ENCODE measurements at places on chromosomes 16 and 17.

DNA sequence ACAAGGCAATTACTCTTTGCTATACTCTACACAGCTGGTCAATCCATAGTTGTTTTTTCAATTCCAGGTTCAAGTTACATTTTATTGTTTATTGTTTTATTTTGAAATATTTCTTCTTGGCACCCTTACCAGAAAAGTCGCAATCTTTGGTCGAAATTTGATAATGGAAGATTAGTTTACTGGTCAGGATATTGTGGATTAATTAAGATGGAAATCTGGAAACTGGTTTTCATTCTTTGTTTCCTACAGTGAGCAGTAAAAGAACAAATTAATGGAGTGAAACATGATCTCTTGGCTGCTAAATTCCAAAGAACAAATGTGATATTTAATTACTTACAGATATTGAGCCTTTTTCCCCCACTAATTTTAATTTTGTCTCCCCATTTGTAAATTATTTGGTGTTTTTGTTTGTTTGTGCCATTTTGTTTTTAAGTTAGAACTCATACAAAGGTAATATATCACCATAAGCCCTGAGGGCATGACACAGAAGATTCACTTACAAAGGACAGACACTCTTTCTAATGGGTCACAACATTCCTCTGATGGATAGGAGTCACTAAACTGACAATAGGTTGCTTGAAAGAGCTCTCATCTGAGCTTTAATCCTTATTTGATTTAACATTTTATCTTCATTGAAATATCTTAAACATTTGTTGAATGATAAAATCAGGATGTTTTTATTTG, 700.2 kb downstream of the KCNJ2 start:
- no peak for DNase-seq

DNA sequence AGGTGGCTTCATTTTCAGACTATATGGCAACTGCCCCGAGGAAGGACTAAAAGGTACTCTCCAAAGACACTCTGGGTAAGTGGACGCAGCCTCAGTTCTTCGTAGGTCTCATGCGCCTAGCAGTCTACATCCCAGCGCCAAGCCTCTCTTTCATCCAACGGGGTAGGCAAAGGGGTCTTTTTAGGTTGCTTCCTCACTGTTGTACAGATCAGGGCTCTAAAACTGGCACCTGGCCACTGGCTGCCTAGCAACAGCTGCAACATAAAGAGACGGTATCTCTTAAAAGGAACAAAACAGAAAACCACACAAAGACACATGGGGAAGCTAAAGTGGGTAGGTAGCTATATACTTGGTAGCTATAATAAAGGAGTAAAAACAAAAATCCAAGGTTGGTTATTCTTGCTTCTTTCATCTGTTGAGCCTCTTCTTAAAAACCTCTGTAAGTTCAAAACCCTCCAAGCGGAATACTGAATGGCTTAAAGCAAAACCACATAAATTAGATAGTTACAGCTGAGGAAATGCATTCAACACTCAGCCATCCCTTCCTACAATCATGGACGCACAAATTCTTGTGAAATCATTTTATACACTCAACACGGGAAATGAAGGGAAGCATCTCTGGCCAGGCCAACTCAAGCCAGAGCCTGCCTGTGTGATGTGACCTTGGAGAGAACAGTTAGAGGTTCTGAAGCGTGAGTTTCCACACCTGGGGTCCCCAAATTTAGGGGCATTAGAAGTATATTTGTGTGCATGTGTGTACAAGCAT, 22.7 kb downstream of the CYTH1 start:
- peak; percentile 90 for DNase-seq

DNA sequence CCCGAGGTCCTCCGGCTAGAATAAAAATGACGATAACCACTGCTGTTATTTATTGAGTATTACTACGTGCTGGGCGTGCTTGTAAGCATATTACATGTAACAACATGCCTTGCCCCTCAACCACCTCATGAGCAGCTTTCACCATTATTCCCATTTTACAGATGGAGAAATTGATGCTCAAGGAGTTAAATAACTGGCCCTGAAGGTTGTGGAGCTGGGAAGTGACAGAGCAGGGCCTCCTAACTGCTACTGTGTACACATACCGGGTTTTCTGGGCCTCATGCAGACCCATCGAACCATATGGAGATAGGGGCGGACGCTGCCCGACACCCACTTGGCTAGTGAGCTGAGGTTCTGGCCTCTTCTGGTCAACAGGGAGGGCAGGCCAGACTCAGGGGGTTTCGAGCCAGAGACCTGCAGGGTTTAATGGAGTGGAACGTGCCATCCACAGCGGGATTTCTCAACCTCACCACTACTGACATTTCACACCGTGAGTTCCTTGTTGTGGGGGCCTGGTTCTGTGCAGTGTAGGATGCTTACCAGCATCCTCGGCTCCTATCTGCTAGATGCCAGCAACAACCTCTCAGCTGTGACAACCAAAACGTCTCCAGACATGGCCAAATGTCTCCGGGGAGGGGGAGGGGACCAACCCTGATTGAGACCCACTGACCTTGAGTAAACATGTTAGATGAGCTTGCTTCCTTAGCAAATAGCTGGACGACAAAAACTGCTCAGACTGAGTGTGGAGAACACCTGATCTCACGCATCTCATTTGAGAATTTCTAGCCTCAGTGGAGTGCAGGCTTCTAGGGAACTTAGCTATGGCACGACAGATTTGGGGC, 432.0 kb downstream of the SLC39A11 start:
- no peak for DNase-seq

DNA sequence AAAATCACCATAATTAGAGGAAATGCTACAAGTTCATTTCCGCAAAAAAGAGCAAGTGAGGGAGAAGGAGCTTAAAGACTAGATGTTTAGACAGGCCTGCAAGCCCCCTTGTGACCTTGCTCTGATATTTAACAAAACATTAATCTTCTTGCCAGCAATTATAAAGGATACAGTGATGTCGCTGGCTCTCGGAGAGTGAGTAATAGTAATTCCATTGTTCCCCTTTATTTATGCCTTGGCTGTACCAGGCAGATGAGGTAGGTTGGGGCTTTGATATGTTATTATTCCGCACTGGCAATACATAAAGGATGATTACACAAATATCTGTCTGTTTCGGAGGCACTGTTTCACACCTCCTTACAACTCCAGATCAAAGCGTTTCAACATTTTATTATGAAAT, 204.8 kb upstream of the SALL1 start:
- no peak for DNase-seq

GRCh38 chr17:49908782-49909714, 59.9 kb upstream of the DLX4 start:
- no peak for DNase-seq

DNA sequence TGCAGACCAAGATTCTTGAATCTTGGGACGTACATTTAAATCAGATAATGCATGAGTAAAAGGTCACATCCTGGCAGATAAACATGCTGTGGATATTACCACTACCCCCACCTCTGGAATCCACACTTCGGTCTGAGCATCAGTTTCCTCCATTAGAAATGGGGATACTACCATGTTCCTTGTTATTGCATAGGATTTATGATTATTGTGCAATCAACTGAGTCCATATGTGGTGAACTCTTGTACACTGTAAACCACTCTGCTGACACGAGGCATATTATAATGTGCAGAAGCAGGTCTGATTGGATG, 108.7 kb downstream of the VAT1L start:
- DNase-seq: no peak

DNA sequence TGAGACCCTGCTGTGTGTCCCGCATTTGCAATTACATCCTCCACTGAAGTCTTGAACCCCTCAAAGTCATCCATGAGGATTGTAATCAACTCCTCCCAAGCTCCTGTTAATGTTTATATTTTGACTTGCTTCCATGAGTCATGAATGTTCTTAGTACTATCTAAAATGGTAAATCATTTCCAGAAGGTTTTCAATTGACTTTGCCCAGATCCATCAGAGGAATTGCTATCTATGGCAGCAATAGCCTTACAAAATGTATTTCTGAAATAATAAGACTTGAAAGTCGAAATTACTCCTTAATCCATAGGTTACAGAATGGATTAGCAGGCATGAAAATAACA, 2.5 kb upstream of the C16orf87 start:
- no peak for DNase-seq

DNA sequence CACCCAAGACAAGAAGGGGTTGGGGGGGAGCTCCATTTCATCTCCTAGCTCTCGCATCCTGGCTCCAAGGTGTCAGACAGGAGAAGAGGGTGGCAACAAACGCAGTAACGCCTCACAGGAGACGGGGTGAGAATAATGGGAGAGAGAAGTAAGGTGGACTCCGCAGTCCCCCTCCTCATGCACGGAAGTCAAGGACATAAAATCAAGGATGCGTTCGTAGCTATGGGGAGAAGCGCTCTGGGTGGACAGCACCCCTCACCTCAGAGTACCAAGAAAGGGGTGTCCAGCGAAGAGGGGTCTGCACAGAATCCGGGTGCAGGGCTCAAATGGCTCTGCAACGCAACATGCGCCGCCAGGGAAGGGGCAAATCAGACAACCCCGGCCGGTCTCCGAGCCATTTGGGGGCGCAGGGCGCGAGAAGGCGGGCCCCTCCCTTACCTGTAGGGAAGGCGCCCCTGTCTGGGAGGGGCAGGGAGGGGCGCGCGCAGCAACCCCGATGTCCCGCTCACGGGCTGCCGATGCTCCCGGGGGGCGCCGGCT, 555 bp downstream of the HDAC5 start:
- DNase-seq: no peak

DNA sequence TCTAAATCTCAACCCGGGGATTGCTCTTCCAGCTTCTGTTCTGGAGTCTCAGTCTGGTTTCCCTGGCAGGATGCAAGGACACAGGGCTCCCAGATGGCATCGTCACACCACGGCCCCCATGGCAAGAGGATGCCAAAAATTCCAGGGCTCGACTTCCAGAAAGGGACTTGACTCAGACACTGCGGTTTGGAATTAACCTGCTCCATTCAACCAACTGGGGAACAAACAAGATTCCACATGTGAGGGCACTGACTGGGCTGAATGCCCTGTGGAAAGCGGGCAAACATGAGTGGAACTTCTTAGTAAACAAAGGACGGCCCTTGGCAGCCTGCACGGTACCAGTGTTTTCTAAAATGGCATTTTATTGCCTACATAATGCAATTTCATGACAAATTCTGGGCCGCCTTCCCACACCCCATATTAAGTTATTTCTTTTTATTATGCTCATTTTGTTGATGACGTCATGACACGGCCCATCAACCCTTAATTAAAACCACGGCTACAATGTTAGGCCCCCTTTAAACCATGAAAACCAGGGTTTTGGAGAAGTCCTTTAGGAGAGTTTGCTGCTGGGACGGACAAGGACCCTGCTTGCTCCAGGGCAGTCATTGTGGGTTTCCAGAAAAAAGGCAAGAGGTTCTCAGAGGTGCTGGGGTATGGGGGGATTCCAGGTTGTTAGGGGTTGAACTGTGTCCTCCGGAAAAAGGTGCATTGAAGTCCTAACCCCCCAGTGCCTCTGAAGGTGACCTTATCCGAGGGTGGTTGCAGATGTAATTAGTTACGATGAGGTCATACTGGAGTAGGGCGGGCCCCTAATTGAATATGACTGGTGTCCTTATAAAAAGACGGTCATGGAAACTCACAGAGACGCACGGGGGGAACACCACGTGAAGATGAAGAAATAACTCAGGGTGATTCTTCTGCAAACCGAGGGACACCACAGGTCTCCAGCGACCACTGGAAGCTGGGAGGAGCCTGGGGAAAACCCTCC, 205.6 kb downstream of the FOXL1 start:
- DNase-seq: no peak

DNA sequence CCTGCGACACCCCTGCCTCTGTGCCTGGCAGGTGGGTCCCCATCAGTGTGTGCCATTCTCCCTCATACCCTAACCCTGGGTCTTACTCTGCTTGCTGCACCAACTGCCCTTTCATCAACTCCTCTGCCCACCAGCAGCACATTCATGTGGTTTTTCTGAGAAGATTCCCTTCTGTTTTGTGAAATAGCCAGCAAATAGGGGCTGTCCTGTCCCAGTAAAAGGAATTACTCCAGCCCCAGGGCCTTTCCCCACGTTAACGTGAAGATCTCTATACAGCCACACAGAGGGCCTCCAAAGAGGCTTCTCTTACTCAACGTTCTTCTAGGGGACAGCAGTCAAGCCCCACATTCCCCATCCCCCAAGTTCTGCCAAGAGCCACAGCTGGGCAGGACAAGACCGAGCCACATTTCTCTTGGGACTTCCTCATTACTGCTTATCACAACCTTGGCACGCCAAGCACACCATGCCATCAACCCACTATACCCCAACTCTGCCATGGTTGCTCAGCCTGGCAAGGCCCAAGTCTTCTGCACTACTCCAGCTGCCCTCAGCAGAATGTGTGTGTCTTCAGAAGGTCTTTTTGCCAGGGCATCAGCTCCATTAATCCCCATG, 18.7 kb upstream of the CCL2 start:
- no peak for DNase-seq

DNA sequence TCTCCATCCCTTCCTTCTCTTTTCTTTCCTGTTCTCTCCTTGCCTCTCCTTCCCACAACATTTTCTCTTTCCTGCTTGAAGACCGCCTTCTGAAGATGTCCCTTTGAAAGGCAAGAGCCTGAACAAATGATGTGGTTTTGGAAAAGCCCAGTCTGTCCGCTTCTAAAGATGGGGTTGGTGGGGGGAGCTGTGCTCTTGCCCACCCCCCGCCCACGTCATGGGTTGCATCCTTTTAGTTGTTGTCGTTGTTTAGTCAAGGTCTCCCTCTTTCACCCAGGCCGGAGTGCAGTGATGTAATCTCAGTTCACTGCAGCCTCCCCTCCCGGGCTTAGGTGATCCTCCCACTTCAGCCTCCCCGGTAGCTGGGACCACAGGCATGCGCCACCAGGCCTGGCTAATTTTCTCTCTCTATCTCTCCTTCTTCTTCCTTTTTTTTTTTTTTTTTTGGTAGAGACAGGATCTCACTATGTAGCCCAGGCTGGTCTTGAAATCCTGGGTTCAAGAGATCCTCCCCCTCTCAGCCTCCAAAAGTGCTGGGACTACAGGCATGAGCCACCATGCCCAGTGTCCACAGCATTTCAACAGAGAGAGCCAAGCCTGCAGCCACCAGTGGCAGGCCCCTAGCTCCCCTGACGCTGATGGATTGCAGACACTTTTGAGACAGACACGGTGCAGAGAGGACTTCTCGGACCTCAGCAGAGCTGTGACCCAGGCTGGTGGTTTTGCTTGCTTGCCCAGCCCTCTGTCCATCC, 26.0 kb upstream of the CIBAR2 start:
- no peak for DNase-seq

DNA sequence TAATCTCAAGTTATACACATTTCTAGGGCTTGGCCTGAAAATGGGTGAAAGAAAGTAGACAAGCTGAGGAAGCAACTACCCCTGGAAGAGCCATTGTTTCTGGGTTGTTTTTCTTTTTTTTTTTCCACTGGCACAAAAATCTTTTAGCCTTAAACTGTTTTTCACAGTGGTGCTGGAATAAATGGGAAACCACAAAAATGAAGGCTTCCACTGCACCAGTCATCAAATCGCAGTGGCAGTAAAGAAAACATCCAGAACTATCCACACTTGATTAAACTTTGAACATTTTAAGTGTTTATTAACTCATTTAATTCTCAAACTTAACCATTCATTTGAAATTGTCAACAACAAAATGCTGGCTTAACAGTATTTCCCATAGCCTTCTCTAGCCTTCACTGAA, 14.3 kb downstream of the CMTM4 start:
- DNase-seq: no peak

All from lower leg skin (tissue), 4 donors.